Omental fat pad (tissue), 4 donors: ENCODE measurements at places on chromosomes 4 and X. TPM values are rescaled to one million over a fixed set of nuclear protein-coding genes. Genes with fewer than 3 reads are reported as not detected.

The PPP2R3B gene
- total RNA-seq = 5.9 TPM

The MAGEE2 gene
- not detected for total RNA-seq

The PCYT1B gene
- 0.25 TPM for total RNA-seq

The RTL9 gene
- total RNA-seq = 0.16 TPM

DNA sequence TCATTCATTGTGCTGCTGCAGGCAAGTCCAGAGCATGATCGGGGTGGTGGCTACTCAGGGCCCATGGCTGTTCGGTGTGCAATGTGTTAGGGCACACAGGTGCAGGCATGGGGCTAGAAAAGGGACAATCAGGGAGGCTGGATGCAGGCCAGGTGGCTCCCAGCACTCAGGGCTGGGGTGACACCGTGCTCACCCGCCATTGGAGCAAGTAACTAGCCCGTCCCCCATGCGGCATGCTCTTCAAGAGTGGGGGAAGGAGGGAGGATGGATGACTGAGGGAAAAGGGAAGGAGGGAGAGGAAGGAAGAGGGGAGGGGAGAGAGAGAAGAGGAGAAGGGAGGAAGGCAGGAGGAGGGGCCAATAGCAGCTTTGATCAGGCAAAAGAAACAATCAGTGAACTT is 64.7 kb downstream of the INTS6L start:
- DNase-seq = no peak

DNA sequence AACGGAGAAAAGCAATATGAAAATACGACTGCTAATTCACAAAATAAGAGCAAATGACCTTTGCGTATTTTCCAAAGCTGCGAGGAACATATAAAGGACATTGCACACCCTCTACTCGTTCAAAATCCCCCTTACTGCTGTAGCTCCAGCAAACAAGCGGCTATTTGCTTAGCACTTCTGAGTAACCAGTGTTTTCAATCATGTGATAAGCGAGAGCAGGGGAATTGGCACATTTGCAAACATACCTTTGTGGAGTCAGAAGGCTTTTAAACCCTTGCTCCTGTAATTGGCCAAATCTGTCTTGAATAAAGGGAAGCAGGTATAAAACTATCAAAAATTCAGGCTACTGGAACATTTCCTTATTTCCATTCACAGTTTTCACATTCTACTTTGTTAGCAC is 610.2 kb downstream of the UBE2NL start:
- no peak for DNase-seq

GRCh38 chr4:97590266-97590665 is 553.0 kb downstream of the STPG2 start:
- DNase-seq = no peak

DNA sequence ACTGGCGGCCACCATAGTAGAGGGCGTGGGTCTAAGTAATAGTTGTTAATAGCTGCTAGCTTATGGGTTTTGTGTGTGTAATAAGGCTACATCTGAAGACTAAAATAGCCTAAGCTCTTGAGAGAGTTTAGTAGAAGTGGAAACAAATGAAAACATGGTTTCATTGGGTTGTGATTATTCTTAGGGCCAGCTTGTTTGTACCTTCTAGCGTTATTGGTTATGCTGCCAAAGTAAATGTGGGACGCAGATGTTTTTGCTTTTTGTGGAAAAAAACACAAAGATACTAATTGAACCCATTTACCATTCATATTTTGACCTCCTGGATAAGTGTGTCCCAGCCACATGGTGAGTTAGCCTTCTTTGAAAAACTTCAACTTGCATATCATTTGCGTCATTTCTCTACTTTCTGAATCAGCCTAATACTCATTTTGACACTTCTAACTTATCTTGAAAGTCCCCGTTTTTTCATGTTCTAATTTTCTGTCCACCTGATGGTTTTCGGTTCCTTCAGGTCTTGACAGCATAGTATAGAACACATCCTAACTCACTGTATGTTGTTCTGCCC is 305.3 kb downstream of the FRMPD4 start:
- no peak for DNase-seq

GRCh38 chrX:11724122-11725017 is 33.7 kb upstream of the MSL3 start:
- DNase-seq = no peak

DNA sequence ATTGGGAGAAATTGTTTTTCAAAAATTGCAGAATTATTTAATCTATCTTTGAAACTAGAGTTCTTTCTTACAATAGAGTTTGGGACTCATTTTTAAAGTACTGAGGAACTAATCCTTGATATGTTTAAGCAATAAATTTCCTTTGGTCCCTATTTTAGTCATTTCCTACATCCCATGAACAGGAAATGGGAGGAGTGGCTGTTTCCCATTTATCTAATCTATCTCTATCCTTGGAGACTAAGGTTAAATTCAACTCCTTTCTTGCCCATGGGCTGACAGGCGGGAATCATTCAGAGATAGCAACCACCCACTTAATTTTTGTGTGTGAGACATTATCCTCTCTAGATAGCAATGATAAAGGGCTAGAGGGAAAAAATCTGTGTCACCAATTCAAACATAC is 131.6 kb upstream of the EMCN start:
- no peak for DNase-seq

DNA sequence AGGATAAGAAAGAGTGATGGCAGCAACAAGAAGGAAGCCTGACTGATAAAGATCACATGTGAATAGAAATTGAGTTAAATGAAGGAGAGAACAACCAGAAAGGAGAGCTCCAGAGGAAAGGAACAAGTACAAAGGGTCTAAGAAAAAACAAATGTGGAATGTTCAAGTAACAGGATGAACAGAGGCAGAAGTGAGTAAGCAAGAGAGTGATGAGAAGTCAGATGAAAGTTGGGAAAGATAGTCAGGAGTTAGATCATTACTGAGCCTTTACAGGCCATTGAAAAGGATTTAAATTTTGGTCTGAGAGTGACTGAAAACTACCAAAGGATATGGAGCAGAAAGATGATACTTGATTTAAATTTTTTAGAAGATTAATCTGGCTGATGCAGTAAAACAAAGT is 38.1 kb downstream of the NFXL1 start:
- DNase-seq = no peak

DNA sequence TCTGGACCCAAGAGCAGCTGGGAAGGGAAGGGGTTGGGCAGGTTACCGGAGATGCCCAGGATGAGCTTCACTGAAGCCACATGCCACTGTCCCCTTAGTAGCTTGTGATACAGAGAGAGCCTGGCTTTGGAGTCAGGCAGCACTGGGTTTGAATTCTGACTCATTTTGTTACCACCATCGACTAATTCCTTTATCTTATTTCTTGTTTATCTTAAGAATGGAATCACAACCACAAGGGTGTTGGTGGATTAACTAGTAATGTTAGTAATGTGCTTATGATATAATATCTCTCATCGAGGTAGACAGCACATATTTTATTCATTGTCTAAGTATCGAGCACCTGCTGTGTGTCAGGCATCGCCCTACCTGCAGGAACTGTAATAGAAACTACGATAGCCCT is 17.7 kb upstream of the STX18 start:
- no peak for DNase-seq

DNA sequence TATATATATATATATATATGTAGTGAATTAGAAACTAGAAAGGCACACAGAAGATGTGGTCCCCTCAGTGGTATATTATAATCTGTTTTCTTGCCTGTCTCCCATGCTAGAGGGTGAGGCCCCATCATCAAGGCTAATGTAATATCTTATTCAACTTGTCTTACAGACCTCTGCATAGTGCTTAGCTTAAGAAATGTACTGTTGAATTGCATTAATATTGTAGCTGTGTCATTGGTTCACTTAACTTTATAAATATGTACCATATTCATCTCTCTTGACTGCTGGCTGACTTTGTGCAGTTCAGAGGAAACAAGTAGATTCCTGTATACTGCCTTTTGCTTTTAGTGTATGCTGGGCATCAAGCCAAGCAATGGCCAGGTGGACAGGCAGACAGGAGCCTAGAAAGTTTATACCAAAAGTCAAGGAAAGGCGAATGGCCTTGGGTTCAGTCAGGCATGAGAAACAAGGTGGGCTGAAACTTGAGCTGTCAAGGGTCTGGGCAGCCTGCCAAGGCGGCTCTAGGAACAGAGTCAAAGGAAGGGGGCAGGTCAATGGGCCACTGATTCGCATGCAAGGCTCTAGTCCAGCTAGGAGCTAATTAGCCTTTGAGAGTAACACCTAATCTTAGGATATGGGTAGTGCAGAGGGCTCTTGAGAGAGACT is 78.8 kb upstream of the LEF1 start:
- DNase-seq = no peak

GRCh38 chr4:10893395-10893794 is 208.8 kb upstream of the CLNK start:
- no peak for DNase-seq

DNA sequence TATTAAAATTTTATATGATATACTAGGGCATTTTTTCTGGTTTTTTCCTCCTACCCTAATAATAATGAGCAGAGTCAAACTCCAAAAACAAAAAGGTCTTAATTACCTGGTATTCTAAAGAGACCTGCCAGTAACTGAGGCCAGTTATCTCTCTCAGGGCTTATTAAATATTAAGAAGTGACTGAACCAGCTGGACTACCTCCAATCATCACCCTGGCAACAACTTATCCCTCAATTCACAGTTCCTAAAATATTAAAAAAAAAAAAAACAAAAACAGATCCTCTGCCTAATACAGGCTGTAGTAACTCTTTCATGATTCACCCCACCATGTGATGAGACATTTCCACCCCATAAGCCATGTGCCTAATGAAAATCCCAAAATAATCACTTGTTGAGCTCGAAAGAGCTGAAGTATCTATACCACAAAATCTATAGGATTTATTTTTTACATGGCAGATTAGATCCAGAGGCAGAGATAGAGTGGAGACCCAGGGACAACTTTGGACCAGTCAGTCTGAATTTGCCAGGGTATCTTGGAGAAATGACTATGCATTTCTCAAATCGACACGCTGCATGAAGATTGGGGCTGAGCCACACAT is 698.0 kb downstream of the FAT4 start:
- no peak for DNase-seq

DNA sequence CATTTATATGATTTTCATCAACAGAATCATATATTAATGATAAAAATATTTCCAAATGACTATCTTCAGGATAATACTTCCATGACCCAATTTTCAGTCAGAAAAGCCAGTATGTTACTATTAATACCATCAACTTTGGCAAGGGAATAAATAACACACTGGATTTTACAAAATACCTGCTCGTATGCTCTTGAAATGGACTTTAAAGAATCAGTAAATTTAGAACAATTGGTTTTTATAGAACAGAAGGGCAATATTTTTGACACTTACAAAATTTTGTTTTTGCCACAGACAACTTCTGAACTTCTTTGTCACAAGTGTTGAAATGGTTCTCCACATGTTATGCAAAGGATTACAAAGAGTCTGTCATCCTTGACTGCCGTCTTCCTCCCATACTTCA is 700.4 kb downstream of the FSTL5 start:
- DNase-seq = no peak

GRCh38 chr4:84952004-84952403 is 14.5 kb downstream of the WDFY3 start:
- no peak for DNase-seq

DNA sequence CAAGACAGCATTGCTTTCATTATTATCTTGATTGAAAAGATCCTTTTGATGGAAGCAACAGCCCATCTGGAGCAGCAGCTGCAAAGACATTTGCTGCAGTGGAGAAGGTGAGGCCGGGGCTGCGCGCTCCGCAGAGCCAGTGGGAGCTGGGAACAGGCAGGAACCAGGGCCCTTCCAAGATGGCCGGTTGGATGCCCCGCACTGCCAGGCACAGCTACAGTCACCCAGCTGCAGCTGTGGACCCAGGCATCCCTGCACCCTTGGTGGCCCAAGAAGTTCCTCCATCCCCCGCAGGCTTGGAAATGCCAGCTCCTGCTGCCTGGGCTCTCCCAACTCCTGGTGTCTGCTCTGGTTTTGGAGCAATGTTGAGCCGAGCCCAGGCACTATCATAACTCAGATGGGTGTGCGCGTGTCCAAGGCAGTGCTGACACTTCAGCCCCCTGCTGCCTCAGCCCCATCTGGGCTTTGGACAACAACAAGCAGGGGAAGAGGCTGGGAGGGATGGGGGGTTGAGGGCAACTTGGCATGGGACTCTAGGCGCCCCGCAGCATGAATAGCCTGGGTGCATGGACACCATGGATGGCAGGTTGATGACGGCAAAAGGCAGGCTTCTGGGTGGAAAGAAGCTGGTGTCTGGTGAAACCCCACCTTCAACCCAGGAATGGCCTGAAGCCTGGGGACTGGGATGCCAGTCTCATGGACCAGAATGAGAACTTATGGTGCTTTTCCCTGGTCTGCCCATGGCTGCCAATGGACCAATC is 371.8 kb downstream of the FSTL5 start:
- no peak for DNase-seq

DNA sequence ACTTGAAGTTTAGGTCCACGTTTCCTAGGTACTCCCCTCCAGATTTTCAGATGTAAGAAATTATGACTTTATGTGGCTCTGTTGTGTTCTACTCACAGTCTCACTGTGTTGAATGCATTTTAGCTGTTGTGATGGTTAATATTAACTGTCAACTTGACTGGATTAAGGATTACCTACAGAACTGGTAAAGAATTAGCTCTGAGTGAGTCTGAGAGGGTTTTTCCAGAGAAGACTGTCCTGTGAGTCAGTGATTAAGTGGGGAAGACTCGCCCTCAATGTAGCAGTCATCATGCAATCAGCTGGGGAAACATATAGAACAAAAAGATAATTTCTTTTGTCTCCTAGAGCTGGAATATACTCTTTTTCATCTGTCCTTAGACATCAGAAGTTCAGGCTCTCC is 493.4 kb downstream of the ACTRT1 start:
- DNase-seq = no peak

DNA sequence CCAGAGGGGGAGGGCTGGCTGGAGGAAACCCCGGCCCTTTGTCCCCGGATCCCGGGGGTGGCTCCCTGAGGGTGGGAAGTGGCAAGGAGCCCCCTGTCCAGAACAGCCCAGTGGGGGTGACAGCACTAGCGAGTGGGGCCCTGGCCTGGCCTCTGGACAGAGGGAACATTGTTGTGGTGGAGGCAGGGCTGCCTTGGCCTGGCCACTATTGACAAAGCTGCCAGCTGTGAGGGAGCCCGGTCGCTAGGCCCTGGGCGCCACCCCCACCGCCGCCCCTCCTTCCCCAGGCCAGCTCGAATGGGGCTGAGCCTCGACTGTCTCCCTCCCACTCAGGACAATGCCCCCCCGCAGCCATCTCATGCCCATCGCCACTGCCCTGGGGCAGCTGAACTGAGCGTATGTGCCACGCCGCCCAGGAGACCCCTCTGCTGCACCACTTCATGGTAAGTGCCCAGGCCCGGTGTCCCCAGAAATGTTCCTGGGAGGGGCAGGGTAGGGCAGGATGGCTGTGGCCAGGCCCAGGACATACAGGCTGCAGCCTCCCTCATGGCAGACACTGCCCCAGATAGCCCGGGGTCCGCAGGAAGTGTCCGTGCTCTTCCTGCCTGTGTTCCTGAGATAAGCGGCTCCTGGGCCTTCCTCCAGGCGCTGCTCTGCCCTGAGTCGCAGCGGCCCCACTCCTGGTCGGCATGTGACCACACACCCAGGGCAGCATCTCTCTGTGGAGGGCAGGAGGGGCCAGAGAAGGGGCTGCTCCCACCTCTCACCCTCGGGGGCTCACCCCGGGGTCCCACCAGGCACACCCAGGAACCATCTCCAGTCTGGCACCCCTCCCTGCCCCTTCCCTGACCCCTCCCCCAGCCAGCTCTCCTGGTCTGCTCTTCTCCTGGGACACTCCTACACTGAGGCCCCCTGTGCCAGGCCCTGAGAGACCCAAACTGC is 1.4 kb downstream of the PLXNB3 start:
- DNase-seq = no peak
